Fibroblast of skin of right quadriceps (primary cell): ENCODE measurements at places on chromosomes 1 and 21.

DNA sequence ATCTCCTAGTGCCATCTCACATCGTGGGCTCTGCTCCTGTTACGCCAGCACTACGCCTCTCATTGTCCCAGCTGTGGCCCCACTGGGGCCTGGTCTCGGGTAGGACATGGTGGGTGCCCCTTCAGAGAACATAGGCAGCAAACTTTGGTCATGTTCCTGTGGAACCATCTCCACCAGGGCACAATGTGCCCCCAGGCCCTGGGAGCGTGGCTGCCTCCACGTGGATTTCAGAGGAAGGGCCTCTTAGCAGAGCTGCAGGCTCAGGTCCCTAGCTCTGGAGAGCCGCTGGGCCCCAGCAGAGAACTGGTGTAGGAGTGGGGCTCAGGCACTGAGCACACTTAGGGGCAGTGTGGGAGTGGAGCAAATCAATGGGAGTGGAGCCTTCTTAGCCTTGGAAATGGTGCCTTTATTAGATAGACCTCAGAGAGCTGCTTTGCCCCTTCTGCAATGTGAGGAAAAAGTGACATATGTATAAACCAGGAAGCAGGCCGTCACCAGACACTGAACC lies 460.0 kb downstream of the NCAM2 start:
- DNase-seq = no peak

GRCh38 chr21:45019076-45019886 lies 55.1 kb upstream of the ADARB1 start:
- DNase-seq = no peak

DNA sequence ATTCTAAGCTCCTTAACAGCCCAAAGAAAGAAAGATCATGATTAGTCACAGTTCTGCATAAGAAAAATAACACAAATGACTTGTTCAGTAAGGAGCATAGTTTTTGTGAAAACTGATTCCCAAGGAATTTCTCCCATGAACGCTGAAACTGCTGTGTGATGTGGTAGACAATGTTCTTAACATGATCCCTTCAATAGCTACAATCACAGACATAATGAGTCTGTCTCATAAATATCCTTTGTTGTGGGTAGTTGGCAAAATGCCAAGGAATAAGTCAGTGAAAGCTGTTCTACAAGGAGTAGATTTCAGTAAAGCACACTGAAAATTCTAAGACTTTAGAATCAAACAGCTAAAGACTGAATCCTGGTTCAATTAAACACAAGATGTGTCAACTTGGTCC lies 404.8 kb downstream of the HLX start:
- DNase-seq = peak; percentile 92

- DNase-seq = peak; percentile 17
Observed at GRCh38 chr1:212353181-212353580, 61.5 kb downstream of the PACC1 start.

DNA sequence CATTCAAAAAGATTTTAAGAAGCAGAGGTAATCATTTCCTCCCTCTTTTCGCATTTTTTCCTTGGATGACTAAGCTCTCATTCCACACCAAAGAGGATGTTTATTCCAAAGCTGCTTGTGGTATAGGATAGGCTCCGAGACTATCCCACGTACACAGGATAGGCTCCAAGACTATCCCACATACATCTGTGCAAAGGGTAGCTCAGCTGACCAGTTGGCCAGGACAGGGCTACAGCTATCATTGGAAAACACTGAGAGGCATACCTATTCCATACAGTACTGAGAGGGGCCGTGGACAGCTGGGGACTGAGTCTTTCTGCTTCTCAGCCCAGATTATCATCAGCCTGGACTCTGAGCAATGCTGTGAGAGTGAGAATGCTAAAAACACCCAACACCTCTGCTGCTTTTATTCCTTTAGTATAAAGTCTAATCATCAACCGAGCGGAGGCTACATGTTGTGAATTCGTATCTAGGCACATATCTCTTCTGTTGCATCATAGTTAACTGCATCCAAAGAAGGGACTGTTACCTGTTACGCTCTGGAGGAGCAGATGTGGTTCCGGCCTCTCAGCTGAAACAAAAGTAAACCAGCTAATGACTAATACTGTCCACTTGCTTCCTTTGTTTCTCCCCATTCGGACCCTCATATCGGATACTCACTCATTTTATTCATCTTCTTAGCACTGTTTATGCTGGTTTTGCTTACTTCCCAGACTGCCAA lies 141.0 kb downstream of the TNFSF18 start:
- peak; percentile 96 for DNase-seq

DNA sequence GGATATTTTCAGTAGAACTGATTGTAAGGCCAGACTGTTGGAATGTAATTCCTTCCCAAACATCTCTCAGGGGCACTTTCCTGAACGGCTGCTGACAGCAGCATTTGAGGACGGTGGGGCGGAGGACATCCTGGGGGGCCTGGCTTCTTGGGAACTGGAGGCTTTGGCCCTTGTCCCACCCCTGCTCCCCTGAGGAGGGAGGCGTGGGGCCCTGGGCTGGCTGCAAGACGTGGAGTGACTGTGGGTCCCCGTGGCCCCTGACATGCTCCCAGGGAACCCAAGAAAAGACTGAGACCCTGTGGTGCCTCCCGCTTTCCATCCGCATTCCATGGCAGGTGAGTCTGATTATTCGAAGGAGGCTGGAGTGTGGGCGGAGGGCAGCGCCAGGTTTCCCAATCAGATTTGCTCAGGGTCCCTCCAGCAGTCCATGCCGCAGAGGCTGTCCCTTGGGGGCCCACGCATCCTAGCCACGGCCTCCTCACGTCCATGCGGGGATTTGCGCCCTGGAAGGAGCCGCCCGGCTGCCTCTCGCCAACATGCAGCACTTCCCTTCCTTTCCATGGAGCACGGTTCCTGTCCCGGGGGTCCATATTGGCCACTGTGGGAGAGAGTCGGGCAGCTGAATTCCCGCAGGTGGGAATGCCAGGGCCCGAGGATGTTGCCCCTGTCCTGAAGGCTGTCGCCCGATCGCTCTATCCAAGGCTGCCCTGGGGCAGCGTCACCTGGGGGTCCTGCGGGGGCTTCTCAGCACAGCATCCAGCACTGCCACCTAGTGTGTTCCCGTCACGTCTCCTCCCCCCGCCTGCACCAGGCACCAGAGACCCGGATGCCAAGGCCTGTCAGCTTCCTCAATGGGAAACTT lies 69.0 kb downstream of the FAAP20 start:
- no peak for DNase-seq

DNA sequence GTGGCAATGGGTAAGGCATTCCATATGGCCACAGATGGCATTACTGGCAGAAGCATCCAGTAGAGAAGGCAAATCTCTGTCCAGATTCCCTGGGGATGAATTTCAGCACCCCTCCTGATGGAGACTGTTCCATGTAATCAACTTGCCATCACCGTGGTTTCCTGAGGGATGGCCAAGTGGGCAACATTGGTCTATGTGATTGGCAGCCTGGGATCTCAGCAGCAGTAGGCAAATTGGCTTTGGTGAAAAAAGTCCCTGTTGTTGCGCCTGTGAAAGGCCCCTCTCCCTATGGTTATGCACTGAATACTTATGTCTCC lies 19.3 kb downstream of the DMRTB1 start:
- DNase-seq = no peak

DNA sequence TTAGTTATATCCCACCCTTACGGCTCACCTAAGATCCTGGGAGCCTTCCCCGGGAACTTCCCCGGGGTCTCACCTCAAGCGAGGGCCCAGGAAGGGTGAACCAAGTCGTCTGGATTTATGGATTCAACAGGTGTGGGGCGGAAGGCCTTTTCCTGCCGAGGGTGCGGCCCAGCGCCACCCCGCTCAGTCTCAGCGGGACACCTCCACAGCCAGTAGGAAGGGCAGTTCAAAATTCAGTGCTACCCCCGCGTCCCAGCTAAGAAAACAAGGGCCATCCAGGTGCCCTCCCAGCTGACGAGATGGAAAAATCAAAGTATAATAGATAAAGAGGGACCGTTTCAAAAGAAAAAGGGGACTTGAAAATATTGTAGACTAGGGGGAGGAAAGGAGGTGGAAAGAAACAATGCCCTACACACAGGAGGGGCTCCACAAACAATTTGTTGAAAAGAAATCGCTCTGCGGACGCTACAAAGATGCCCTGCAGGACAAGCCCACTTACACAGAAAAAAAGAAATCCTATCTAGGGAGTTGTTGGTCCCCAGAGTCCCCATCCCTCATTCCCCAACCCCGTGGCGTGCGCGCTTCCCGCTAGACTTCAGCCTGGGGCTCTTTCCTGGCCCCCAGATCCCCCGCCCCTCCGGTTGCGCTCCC lies 1.3 kb downstream of the SLC2A1 start:
- DNase-seq = no peak

GRCh38 chr1:230292689-230293389 lies 133.3 kb downstream of the PGBD5 start:
- DNase-seq = no peak

GRCh38 chr1:3981746-3982505 lies 81.9 kb upstream of the C1orf174 start:
- no peak for DNase-seq

DNA sequence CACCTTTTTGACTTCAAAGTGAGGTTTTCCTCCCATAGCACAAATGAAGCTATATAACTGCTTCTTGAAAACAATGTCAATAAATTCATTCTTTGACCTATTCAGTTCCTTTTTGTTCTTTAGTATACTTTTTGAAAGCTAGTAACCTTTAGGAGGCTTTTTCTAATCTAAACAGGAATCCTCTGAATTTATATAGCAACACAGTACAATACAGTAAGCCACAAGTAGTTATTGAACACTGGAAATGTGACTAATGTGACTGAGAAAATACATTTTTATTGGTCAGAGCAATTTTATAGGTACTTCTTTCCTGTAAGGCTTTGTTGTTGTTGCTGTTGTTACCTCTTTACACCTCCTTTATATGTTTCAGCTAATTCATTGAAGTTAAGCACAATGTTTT lies 49.8 kb downstream of the ADGRL2 start:
- DNase-seq = no peak
